HS-27A (cell line): ENCODE measurements at places on chromosomes 16 and 17.

DNA sequence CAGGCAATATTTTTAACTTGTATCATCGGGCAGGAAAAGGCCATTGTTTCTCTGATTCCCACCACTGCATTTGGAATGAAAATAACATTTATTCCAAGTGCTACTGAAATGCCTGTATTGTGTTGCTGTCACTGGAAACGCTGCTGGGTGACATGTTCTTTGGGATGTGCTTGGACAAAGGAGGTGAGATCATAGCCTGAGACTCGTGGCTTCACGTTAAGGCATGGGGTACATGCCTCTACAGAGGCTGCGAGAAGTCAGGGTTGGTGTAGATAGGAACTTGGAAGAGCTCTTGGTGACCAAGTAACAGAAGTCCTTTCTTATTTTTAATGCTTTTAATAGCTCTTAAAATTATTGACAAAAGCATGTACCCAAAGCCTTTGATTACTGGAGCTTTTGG lies 58.8 kb upstream of the MAF start:
- DNase-seq = no peak

- no peak for DNase-seq
Measured at GRCh38 chr16:46721885-46722284, 26.3 kb downstream of the MYLK3 start.

GRCh38 chr17:79779084-79779529 lies 1.2 kb downstream of the CBX2 start:
- no peak for DNase-seq

DNA sequence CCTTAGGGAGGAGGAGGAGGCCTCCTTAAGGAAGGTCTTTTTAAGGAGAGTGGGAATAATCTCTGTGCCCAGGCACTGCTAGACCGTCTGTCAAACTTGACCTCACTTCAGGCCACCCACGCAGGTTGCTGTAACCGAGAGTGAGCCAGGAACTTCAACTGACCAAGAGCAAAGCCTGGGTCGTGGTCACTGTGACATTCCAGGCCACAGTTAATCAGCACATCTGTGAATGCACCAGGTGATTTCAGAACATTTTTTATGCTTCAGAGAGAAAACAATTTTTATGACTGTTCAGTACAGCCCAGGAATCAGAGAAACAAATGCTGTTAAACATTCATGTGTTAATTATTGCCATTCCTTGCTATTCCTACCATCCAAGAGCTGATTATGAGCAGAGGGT lies 226.6 kb upstream of the ASIC2 start:
- no peak for DNase-seq

DNA sequence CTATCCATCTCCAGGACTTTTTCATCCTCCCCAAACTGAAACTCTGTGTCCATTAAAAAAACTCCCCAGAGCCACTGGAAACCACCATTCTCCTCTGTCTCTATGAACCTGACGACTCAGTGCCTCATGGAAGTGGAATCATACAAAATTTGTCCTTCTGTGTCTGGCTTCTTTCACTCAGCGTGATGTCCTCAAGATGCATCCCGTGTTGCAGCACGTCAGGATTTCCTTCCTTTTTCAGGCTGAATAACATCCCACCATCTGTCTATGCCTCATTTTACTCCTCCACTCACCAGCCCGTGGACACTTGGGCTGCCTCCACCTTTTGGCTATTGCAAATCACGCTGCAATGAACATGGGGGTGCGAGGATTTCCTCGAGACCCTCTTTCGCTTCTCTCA lies 12.6 kb upstream of the ALDH3A1 start:
- no peak for DNase-seq

DNA sequence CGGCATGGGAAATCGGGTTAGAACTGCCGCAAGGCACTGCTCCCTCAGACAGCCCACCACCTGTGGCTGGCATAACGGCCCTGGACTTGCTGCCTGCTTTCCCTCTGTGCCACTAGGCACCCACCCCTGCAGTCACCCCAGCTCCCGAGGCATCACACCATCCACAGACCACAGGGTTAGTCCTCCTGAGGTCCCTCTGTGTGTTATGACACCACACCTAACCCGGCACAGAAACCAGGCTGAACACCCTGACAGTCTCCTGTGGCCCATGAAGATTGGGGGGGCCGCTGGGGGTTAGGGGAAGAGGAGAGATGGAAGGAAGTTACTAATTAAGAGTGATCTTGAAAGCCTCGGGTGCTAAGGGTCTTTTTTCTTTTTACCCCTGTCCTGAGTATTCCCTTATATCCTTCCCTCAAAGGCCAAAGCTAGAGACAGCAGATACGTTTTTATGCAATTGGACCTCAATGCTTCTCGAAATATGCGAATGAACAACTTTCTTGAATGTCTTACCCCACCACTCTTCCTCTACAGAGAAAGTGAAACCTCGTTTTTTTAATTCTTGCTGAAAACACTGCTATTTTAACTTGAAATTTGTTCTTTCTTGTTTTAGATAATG lies 7.0 kb downstream of the CYTH1 start:
- no peak for DNase-seq

DNA sequence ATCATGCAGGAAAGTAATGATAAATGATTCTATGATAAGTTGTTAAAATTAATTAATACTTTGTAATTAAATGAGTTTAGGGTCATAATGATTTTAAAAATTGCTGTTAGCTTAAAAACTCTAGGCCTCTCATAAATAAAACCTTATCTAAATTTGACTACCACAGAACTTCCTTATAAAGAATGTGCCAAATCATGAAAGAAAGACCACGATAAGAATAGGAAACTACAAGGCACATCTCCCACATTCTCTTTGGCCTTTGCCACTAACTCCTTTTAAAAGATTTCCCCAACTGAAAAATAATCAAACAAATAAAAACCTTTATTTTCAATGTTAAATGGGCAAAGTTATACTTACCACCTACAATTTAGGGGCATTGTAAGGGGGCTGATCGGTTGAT lies 164.6 kb upstream of the C17orf78 start:
- DNase-seq = no peak

- no peak for DNase-seq
Measured at GRCh38 chr17:65553009-65553645, 8.3 kb downstream of the AXIN2 start.

GRCh38 chr17:65231662-65232335 lies 94.6 kb downstream of the RGS9 start:
- no peak for DNase-seq

DNA sequence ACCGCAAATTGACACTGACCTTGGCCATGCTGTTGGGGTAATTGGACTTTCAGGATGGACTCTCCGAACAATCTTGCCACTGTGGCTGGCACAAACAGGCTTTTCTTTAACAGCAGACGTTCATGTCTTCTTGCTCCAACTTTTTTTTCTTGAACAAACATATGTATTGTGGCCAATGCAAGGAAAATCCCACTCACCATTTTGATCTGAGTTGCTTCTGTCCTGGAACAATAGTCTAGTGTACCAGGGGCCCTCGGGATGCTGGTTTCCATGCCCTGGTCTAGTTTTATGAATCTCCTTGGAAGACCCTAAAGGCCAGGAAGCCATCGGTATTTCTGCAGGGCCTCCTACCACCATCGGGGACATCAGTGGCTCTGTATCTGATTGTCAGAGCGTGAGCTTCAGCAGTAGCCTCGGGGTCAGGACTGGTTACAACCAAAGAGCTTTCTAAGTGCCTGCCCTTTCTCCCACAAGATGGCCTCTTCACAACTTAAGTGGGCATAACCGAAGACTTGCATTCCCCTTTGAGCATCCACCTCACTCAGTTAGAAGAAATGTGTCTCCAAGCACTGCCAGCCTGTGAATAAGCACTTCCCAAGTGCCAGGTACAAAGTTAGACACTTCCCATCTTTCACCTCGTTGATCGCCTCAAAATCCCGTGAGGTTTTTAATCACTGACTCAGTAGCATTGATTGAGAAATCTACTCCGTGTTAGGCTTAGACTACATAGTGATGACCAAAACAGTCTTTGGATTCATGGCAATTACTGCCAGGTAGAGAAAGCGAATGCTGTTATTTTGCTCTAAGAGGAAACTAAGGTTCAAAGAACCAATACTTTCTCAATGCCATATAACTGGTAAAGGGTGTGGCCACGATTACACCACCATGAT lies 87.0 kb upstream of the TBX2 start:
- DNase-seq = no peak

GRCh38 chr17:53724726-53725125 lies 98.0 kb upstream of the KIF2B start:
- no peak for DNase-seq

DNA sequence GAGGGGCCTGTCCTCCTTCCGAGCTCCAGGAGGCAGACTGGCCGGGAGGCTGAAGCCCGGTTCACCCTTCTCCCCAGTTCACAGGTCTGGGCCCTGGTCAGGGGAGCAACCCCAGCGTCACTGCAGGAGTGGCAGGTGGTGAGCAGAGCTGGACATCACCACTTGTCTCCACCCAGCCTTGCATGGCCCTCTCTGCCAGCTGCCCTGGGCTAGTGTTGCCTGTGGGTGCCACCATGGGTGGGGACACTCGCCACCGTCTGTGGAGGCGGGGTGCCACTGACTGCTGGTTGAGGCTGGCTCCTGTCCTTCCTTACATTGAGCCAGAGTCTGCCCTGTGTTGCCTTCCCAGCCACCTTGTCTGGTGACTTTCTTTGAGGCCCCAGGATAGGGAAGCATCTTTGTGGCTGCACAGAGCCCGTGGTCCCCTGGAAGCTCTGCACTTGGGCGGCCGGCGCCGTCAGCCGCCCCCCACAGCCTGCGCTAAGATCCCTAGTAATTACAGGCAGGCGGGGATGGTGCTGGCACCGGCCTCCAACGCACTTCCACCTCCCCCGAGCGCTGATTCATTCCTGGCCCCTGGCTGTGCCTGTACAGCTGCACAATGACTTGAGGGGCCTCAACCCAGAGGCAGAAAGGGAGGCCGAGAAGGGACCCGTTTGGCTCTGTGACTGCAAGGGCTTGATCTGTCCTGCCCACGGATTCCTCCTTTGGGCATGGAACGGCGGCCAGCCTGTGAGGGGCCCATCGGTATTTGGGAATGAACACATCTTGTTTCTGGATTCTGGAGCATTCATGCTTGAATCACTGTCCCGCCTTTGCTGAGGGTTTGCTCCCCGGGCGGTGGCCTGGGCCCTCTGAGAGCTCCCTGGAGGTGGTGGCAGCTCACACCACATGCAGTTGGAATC lies 5.2 kb downstream of the BAIAP2 start:
- no peak for DNase-seq

DNA sequence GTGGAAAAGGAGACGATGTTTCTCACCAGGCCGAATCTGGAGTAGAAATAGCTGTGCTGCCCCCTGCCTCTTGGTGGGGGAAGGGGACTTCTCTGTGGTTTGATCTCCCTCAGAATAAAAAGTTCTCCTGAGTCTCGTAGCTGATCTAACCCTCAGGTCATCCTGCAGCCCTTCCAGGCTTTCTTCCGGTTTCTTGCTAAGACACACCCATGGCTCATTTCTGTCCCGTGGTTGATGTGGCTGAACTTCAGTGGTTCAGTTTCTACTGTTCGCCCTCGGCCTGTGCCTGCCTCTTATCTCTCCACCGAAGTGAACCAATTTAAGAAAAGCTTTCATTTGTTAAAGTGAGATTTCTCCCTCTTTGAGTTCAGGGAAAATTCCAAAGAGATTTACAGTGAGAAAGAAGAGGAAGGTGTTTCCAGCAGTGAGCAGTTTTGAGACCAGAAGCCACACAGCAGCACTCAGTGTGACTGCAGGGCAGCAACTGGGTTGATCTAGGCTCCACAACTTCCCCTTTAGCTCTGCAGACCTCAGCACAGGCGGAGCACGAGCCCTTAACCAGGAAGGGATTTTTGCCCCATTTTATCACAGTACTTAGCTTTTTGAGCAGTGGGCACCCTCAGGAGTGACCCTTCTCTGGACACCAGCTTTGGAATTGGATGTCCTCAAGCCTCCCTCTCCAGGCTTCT lies 34.9 kb upstream of the CACNG5 start:
- no peak for DNase-seq

- DNase-seq = no peak
Measured at GRCh38 chr17:36001862-36002603, 680 bp upstream of the CCL15 start.

DNA sequence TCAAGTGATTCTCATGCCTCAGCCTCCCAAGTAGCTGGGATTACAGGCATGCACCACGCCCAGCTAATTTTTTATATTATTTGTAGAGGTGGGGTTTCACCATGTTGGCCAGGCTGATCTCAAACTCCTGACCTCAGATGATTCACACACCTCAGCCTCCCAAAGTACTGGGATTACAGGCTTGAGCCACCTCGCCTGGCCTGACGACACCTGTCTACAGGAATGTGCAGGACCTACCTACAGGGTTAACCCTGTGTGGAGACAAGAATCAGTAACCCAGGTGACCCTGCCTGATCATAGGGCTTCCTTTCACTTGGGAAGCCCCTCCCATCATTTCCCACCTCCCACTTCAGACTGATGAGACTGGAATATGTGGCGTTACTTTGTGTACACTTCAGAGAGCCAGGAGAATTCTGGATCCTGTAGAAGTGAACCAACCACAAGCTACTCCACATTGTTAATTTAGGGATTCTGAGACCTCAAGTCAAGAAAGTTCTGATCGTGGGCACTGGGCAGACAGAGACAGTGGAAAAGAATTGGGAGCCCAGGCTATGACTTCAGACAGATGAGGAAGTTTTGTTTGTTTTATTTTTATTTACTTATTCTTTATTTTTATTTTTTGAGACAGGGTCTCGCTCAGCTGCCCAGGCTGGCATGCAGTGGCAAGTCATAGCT lies 5.7 kb upstream of the MILR1 start:
- DNase-seq = no peak

GRCh38 chr17:12046786-12047185 lies 26.1 kb downstream of the MAP2K4 start:
- DNase-seq = no peak

GRCh38 chr17:53227514-53227913 lies 595.2 kb upstream of the KIF2B start:
- no peak for DNase-seq

GRCh38 chr16:87701078-87701460 lies 64.7 kb downstream of the KLHDC4 start:
- no peak for DNase-seq

GRCh38 chr16:23679274-23679985 lies 741 bp downstream of the PLK1 start:
- DNase-seq = no peak

- no peak for DNase-seq
Measured at GRCh38 chr16:57699481-57699880, 4.9 kb downstream of the DRC7 start.

DNA sequence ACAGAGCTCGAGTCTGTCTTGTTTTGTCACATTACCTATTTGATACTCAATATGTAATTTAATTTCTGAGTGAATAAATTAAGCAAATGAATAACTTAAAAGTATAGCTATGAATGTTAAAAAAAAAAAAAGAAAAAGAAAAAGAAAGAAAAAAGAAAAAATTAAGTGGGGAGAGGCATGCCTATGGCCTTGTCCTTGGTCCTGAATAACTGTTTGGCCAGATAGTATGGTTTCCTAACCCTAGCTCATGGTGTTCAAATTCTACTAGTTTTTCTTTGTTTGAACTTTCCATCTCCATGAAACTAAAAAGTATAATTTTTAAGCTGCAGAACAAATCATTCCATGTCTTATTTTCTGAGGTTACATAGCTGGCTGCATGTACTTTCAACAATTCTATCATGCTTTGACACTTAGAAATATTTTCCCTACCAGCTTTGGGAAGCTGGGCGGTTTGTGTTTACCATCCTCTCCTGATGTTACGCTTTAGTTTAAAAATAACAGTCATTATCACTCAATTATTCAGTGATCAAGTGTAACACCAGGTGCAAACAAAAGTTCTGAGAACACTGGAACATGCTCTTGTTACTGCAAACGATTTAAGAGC lies 31.8 kb downstream of the TOX3 start:
- DNase-seq = no peak

- no peak for DNase-seq
Measured at GRCh38 chr16:86211265-86211664, 299.1 kb upstream of the FOXF1 start.
